ENCODE measurements at places on chromosomes 2 and 18.

DNA sequence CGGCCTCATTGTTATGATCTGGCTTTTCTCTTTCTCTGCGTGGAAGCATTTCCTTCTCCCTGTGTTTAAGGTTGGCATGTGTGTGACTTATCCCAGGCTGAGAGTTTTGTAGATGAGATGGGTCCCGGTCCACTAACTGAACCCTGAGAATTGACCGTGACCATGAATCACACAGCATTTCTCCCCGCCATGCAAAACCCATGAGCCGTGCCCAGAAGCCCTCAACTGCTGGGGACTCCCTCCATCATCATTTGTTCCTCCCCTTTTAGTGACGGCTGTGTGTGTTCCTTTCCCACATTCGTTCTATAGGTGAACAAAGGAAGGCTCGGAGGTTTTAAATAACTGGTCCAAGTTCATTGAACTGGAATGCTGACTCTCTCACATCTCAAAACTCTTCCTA is 30.1 kb upstream of the TXNDC2 start:
- no peak for DNase-seq

GRCh38 chr2:235162082-235162836 is 210.4 kb downstream of the SH3BP4 start:
- no peak for DNase-seq

DNA sequence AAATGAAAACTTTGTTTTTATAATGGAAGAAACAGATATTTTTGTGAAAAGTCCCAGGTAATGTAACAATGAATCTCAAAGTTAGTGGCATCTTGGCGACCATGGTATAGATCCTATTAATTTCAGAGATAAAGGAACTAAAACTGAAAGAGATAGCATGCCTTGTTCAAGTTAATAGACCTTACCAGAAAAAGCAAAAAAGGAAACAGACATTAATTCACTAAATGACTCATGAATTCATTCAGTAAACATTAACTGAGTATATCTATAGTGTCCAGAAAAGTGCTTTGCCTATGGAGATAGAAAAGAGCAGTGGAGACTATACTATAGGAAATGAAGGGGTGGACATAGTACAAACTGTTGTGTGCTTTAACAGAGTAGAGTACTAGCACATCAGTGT is 763.3 kb downstream of the TRIB2 start:
- DNase-seq = no peak

DNA sequence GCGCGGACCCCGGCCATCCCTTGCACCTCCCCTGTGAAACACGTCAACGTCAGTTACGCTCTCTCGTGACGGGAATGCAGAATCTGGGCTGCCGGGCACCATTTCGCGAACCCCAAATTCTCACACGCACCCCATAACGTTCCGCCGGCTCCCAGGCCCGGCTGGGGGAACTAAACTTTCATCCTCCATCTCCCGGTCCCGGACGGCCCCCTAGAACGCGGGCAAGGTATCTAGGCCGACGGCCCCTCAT is 544 bp downstream of the DNAJC27 start:
- DNase-seq = no peak

DNA sequence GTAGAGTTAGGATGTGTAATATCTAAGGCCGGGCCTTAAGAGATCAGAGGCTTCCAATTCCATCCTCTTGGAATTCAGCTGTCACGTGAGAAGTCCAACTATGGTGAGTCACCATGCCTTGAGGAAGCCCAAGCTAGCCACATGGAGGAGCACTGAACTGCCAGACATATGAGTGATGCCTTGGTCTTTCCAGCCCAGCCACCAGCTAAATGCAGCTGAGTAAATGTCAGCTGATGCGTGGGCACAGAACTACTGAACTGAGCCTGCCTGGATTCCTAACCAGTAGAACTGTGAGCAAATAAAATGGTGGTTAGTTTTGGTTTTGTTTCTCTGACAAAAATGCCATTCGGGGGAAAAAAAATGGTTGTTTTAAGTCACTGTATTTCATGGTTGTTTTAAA is 153.7 kb upstream of the SERTAD2 start:
- DNase-seq = peak; percentile 18

GRCh38 chr2:961786-962185 is 11.1 kb downstream of the SNTG2 start:
- no peak for DNase-seq

GRCh38 chr2:208595386-208596275 is 189.0 kb downstream of the PTH2R start:
- no peak for DNase-seq

- no peak for DNase-seq
Measured at GRCh38 chr2:227804975-227805374, 8.7 kb upstream of the CCL20 start.

GRCh38 chr2:24181849-24182248 is 7.0 kb downstream of the FAM228A start:
- no peak for DNase-seq

DNA sequence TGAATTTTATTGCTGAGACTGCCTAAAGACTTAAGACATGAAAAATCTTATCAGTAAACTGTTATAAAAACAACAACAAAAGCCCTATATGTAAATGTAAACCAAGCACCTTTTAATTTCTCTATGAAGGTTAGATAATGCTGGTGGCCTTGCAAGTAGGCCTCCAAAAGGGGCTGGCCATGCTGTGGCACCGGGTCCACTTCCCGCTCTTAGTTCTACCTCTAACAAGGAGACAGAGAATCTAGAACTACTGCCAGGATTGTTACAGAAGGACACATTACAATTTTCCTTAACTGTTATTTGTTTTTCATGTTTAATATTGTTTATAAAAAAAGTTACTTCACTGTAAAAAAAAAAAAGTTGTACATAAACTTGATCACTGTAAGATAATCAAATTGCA is 49.0 kb downstream of the UGP2 start:
- DNase-seq = no peak

- no peak for DNase-seq
Measured at GRCh38 chr18:78721238-78721875, 258.3 kb upstream of the SALL3 start.

DNA sequence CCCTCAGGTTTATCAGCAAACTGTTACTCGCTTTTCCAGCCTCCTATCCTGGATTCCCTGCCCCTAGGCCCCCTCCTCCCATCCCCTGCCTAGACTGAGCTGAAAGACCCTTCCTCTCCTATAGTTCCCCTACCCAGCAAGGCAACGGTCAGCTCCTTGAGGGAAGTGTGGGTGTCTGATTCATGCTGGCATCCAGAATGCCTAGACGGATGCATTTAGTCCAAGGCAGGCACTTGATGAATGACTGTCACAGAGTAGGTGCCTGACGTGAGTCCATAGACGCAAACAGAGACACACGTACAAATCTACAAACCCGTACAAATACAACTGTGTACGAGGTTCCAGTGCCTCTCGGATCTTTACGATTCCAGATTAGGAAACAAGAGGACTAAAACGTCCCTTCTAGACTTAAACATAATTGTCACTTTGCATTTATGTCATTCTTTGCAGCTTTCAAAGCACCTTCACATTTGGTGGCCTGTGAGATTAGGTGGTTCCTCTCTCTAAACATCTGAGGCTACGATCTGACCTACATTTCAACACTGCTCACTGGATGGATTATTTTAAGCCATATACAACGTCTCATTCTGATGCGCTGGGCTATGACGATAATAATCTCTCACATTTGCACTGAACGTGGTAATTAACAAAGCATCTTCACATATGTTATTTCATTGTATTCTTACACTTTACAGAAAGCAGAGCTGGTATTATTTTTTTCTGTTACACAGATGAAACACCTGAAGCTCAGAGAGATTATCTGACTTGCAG is 36.7 kb downstream of the DNMT3A start:
- DNase-seq = no peak

DNA sequence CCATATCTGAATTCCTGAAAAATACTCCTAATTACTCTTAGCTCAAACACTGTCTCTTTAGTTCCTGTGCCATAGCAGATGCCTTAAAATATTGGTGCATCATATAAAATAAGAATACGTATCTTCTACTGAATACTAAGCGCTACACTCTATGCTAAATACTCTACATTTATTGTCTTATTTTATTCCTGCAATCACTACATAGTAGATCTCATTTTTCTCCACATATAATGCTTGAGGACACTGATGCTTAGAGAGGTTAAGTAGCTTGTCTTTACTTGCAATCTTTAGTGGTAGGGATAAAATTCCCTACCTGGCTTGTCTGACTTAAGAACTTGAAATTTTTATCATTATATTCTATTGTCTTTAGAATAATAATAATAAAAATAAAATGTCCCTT is 137.3 kb upstream of the SETBP1 start:
- no peak for DNase-seq

DNA sequence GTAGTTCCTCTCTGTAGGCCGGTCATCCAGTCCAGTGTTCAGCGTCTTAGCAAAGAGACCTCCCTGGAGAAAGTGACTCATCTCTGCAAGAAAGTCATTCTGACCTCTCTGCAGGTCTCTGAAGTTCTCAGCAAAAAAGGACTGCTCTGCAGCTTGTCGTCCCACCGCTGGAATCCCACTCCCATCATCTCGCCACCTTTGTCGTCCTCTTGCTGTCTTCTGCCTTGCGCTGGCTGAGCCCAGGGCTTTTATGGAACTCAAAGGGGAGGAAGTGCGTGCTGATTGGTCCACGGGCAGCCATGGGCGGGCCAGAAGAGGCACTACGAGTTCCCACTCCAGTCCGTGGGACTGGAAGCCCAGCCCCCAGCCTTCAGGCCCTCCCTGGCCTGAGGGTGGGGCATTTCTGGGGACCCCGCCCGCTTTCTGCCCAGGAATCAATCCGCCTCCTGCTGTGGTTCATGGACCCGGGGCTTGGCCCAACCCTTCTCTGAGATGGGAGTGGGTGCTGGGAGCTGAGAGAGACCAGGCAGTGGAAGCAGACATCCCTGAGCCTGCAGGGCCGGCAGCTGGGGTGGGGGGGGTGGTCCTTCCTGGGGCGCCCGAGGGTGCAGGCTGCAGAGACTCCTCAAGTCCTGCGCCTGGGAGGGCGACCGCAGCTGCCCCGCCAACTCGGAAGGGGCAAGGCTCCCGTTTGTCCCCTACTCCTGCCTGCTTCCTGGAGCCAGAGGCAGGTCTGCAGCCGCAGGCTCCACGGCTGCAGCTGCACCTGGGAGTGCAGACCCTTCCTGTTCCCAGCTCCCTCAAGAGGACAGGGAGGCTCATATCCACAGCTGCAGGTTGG is 660.7 kb upstream of the RAB6C start:
- DNase-seq = no peak

DNA sequence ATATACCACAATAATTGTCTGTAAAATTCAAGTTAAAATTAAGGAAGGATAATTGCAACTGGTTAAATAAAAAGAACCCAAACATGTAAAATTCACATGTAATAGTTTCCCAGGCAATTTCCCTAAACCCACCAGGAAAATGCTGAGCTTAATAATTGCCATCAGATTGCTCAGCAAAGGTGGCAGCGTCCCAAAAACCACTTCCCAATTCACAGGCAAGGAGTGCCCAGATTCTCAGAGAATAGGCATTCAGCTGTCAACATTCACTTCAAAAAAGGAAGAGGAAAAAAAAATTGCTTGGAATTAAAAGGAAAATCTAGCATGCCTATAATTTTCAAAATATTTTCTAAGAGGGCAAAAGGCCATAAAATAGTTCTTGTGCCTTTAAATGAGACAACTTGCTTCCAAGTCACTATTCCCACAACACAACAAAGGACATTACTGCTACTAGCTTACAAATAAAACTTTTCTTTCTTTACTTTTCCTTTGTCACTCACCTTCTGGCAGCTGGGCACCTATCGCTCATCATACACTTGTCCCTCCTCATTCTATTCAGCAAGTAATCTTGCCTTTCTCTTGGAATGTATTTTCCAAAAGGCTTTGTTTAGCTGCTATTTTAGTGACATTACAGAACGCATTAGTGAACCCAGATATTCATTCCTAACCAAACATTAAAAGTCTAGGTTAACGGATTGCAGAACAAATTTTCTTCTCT is 15.2 kb downstream of the SRBD1 start:
- DNase-seq = no peak

DNA sequence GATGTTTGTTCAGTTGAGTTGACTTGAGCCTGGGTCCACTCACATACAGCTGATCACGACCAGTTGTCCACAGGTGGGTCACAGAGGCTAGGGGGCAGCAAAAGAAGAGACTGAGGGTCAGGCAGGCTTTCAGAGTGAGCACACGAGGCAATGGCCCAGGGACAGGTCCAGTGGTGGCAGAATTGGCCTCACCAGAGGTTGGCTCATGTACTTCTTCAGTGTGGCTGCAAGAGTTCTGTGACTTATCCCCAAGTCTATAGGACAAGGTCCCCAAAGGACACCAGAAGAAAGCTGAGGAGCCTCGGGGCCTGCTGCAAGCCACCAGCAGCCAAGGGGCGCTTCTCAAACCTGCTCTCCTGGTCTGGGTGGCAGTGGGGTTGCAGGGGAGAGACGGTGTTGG is 219.8 kb downstream of the TFCP2L1 start:
- no peak for DNase-seq

- no peak for DNase-seq
Measured at GRCh38 chr2:98508709-98509066, 64.0 kb downstream of the INPP4A start.

DNA sequence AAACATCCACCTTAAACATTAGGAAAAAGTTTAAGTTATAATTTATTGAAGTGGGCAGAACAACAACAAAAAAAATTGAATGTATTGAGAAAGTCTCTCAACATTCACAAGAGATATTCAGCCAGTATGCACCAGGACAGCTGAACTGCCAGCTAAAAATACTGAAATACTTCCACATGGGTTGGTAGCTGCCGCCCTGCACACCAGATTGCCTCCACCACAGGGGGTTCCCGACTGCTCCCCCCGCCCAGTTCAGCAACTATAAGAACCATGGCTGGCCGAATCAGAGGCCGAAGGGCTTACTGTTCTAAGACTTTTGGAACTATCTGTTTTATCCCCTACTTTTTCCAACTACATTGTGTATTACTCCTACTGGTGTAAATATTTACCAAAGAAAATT is 150.0 kb upstream of the LRP1B start:
- no peak for DNase-seq

All from stimulated activated CD4-positive, alpha-beta T cell treated with anti-CD3 and anti-CD28 coated beads, Interleukin-1b, Interleukin-23, amount 100 ng/mL, for 4 hours (primary cell).